Calu3 (cell line): ENCODE measurements at places on chromosomes 3 and 15. TPM values are rescaled to one million over a fixed set of nuclear protein-coding genes. Genes with fewer than 3 reads are reported as not detected.

Gene ZNF609
- 48.9 and 50.6 TPM in 2 replicates for total RNA-seq

Gene USP4
- total RNA-seq = 40.0 and 43.5 TPM in 2 replicates

Gene MIX23
- total RNA-seq = 39.6 and 50.9 TPM in 2 replicates

Gene IGF1R
- 55.5 and 73.9 TPM in 2 replicates for total RNA-seq

Gene CYP1A2
- total RNA-seq = not detected in 2 replicates

Gene ZNF280D
- 36.0 and 40.3 TPM in 2 replicates for total RNA-seq

Gene CD96
- total RNA-seq = 0.27 TPM in 1 of 2 replicates, not detected in the other

Gene CYP1A1
- 3.0 and 3.4 TPM in 2 replicates for total RNA-seq

Gene GRIP2
- 0.27 TPM in 1 of 2 replicates, not detected in the other for total RNA-seq

Gene GOLGA6A
- not detected in 2 replicates for total RNA-seq

Gene MEX3B
- 1.7 and 2.0 TPM in 2 replicates for total RNA-seq

Gene PDE8A
- total RNA-seq = 65.9 and 66.5 TPM in 2 replicates

Gene CASR
- 2.3 and 5.1 TPM in 2 replicates for total RNA-seq

Gene IMPG2
- total RNA-seq = 0.50 and 0.78 TPM in 2 replicates

Gene CCR3
- total RNA-seq = 0.17 TPM in 1 of 2 replicates, not detected in the other

Gene COL8A1
- 0.71 and 1.1 TPM in 2 replicates for total RNA-seq

Gene ALCAM
- total RNA-seq = 146 and 166 TPM in 2 replicates

Gene EPB42
- total RNA-seq = not detected in 2 replicates
